CD4-positive, alpha-beta T cell treated with Interleukin-15 for 4 hours (primary cell): ENCODE measurements at places on chromosomes 16 and 17.

- DNase-seq, result no peak
Observed at GRCh38 chr16:9449597-9449996, 358.2 kb downstream of the HAPSTR1 start.

DNA sequence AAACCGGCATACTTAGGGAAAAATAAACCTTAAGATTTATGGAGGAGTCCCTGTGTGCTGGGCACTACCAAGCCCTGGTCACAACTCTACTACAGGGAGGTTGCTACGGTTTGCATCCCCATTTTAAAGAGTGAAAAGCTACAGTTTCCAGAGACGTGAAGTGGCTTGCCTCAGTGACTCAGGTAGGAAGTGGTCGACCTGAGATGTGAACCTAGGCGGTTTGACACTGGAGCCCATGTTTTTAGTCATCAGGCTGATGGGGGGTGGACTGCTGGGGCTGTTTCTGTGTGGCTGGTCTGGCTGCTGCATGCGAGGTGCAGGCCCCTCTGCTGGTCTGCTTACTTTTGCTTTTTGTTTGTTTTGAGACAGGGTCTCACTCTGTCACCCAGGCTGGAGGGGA, 6.6 kb downstream of the COX6A2 start:
- peak; percentile 57 for DNase-seq

- DNase-seq, result no peak
Observed at GRCh38 chr16:1539720-1540555, 6.5 kb downstream of the TMEM204 start.

DNA sequence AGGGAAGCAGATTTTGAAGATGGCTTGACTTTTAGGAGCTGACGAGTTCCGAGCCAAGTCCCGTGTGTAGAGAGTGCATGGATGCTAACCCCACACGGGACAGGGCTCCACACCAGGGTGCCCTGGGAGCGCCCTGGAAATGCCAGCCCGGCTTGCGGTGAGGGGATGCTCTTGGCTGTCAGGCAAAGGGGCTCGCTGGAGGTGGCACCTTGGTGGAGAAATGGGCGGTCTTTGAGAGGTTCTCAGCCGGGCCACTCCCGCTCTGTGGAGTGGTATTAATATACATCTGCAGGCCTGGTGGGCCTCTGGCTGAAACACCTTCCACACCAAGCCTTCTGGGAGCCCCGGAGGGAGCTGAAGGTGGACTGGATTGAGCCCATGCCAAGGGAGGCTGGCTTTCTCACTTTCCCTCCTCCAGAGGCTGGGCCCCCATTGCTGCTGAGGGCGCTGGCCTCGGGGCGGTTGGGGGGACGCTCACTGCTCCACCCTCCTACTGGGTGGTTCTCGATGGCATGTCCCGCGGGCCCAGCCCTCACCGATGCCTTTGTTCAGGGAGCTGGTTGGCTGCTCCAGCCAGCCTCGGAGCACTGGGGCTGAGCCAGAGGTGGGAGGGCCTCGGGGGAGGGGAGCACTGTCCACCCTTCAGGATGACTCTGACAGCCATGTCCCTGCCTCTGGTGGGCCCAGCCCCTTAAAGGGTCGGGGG, 210.3 kb downstream of the NTN1 start:
- DNase-seq, result no peak

- DNase-seq, result no peak
Observed at GRCh38 chr17:27559506-27560481, 71.2 kb upstream of the LGALS9 start.

- no peak for DNase-seq
Observed at GRCh38 chr17:32621612-32622312, 135.0 kb downstream of the CDK5R1 start.

GRCh38 chr17:41311111-41311510, 2.0 kb upstream of the KRTAP16-1 start:
- DNase-seq, result no peak

DNA sequence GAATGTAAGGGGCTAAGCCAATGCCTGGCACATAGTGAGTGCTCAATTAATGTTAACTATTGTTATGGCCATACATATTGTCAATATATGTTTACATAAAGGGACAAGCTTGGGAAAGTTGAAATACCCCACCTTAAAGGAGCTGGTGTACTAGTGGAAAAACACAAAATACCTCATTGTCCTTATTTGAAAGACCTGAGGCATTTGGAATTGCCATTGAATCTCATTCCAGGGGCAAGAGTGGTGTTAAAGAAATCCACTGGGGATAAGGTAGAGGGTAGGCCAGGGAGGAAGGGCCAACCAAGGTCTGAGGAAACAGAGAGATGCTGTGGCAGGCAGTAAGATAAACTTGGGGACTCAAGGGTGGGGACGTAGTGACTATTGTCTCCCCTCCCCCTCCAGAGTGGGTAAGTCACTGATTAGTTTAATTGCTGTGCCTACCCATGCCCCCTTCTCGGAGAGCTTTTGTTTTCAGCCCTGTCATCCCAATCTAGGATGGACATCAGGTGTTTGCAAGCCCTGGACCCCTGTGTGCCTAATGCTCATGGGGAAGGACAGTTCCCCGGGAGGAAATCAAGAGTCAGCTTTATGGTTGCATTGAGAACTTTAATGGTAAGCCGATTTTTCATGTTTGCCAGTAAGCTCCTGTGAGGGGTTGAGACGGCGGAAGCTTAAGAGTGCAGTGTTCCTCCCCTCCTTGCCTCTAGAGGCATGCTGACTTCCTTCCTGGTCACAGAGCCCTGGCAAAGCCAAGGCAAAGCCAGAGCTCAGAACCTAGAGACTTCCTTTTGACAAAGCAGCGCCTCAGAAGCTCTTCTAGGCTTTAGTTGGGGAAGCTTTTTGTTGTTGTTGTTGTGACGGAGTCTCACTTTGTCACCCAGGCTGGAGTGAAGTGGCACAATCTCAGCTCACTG, 2.5 kb upstream of the HEATR9 start:
- DNase-seq, result peak; percentile 22

DNA sequence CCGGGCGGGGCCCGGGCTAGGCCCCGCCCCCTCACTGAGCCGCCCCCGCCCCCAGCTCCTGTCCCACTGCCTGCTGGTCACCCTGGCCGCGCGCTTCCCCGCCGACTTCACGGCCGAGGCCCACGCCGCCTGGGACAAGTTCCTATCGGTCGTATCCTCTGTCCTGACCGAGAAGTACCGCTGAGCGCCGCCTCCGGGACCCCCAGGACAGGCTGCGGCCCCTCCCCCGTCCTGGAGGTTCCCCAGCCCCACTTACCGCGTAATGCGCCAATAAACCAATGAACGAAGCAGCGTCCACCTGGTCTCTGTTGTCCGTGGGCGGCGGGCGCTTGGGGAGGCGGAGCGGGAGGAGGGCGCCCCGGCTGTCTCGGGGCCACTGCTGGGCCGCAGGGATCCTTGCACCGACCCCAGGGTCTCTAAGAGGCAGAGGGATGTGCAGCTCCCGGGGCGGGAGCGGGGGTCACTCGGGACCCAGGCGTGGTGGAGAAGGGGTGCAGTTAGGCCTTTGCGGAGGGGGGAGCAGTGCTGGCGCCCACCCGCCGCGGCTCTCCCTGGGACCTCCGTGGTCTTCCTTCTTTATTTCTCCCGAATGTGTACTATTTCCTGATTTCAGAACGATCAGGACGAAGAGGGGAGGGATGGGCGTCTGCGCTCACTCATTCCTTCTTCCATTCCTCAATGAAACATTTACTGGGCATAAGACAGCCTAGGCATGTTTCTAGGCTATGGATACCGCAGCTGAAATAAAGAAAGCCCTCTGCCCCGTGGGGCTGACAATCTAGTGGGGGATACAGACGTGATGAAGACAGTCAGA, 2.0 kb downstream of the HBZ start:
- no peak for DNase-seq

GRCh38 chr17:5950878-5951277, 119.3 kb upstream of the WSCD1 start:
- DNase-seq, result no peak

DNA sequence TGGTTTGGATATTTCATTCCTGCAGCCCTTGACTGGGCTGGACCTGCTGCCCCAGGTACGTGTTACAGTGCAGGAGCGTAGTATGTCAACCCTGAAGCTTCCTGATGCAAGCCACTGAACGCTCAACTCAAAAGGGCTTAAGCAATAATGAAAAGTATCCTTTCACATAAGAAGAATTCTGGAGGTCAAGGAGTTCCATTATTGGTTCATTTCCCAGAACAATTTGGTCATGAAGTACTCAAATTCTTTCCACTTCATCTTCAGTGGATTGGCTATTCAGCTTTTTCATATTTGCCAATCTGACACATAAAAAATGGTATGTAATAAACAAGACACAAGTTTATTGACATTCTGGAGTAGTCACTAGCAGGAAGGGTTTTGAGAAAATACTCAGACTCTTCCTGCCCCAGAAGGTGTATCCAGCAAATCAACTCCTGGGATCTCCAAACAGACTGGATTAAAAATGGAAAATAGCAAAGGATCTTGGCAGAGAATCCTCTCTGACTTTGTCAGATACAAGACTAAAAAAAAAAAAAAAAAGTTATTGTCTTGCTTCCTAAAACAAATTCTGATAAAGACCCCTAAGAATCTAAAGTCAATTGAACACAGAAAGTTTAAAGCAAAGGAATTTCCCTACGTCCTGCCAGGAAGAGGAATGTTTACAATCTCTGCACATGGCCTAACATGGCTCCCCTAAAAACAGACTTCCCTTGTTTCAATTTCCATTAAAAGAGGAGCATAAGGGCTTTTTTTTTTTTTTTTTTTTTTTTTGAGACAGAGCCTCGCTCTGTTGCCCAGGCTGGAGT, 37.5 kb upstream of the WSB1 start:
- DNase-seq, result no peak

DNA sequence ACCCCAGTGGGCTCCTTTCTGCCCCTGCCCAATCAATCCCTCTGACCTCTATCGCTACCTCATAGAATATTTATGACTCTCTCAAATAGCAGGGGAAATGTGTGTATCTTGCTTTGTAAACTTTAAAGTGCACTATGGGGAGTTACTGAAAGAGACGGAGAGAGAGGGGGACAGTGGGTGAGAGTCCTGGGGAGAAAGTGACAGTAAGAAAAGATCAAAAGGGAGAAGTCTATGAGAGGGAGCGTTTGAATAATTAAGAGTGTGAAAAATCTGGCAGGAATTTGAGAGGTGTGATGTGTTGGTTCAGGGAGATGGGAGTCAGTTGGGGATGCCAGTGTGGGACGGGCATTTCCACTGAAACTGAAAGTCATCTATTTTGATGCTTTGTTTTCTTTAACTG, 32.6 kb downstream of the USP43 start:
- DNase-seq, result no peak

GRCh38 chr16:11638140-11638539, 30.1 kb upstream of the SNN start:
- no peak for DNase-seq

DNA sequence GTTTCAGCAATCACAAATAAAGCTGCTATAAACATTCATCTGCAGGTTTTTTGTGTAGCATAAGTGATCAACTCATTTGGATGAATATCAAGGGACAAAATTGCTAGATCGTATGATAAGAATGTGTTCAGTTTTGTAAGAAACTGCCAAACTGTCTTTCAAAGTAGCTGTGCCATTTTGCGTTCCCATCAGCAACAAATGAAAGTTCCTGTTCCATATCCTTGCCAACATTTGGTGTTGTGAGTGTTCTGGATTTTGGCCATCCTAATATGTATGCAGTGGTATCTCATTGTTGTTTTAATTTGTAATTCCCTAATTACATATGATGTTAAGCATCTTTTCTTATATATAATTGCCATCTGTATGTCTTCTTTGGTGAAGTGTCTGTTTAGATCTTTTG, 36.4 kb upstream of the TMEM92 start:
- no peak for DNase-seq

- DNase-seq, result no peak
Observed at GRCh38 chr17:58318627-58319172, 9.9 kb downstream of the TSPOAP1 start.

DNA sequence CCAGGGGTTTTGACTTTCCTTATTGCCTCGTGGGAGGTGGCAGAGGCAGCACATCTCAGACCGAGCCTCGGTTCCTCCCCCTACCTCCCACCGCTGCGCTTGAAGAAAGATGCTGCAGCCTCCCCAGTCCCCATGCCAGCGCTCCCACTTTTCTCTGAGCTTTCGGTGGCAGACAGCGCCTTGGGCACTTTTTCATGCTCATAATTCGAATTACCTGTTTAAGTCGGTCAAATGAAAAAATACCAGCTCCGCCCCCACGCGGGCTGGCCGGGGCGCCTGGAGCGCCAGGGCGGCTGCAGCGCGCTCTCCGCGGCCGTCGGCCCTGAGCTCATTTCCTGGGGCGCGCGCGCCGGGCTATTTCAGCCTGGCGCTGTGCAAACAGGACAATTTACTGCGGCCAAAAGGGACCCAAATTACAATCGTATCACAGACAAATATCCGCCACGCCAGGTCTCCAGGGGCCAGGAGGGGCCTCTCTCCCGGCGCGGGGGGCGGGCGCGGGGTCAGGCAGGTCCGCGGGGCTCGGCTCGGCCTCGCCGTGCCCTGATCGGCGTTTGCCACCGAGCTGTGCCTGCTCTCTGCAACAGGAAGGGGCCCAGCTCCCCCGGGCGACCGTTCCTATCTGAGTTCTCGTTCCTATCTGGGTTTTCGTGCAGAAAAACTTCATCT, 45.0 kb downstream of the SOST start:
- DNase-seq, result no peak

DNA sequence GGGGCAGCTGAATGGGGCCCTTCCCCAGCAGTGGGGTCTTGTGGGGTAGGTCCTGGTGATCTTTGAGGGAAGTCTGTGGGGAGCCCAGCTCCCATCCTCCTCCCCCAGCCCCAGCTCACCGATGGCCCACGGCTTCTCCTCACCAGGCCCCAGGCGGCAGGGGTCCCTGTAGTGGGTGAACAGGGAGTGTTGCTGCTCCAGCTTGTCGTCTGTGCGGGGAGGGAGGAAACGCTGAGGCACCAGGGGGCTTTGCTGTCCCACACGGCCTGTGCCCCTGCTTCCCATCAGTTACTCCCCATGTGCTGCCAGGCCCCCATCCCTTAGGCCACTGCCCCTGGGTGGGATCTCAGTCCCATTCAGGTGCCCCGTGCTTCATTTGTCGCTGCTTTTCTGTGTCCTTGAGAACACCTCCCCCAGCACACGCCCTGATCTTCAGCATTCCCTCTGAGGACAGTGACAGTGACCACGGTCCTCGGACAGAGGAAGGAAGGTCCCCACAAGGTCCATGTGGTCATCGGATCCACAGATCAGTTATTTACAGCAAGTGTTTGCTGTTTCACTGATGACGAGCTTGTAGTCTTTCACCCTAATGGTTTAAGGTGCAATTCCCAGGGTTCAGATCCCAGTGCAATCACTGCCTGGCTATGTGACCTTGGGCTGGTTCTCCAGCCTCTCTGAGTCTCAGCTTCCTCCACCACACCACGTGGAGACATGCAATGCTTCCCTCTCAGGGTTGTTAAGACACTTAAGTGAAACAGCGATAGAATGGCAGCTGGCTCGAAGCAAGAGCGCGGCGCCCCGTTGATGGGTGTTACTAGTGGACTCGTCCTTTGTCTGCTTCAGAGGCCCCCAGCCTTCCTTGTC, 53.1 kb downstream of the PRMT7 start:
- no peak for DNase-seq

- DNase-seq, result no peak
Observed at GRCh38 chr16:5298202-5298601, 200.6 kb upstream of the EEF2KMT start.

- DNase-seq, result no peak
Observed at GRCh38 chr16:16915771-16916170, 536.8 kb downstream of the NPIPA7 start.

- DNase-seq, result no peak
Observed at GRCh38 chr17:82528484-82529265, 9.1 kb downstream of the FOXK2 start.
